ENCODE measurements at places on chromosomes 1 and 21. TPM values are rescaled to one million over a fixed set of nuclear protein-coding genes. Genes with fewer than 3 reads are reported as not detected.

Gene LCE1F
- total RNA-seq, result not detected

Gene MROH7
- total RNA-seq, result 23.0 TPM

- no peak for DNase-seq
- no peaks in the 10 kb centered on the region for H3K36me3 ChIP-seq
- no peaks in the 10 kb centered on the region for H3K4me1 ChIP-seq
Measured at GRCh38 chr1:244163861-244164510, 112.9 kb downstream of the ZBTB18 start.

- H3K27ac ChIP-seq, result no peak overlapping the region
- H3K4me3 ChIP-seq, result no peak overlapping the region
- no peaks in the 10 kb centered on the region for H3K36me3 ChIP-seq
- no peaks in the 10 kb centered on the region for H3K4me1 ChIP-seq
Measured at GRCh38 chr1:33724348-33724747, 139.5 kb upstream of the HMGB4 start.

GRCh38 chr1:19121192-19121591 lies 88.9 kb downstream of the UBR4 start:
- no peaks in the 10 kb centered on the region for H3K4me1 ChIP-seq
- H3K27me3 ChIP-seq, result no peaks in the 10 kb centered on the region
- no peak overlapping the region for H3K27ac ChIP-seq
- no peak overlapping the region for H3K4me3 ChIP-seq
